ENCODE measurements at places on chromosomes 6 and 20.

DNA sequence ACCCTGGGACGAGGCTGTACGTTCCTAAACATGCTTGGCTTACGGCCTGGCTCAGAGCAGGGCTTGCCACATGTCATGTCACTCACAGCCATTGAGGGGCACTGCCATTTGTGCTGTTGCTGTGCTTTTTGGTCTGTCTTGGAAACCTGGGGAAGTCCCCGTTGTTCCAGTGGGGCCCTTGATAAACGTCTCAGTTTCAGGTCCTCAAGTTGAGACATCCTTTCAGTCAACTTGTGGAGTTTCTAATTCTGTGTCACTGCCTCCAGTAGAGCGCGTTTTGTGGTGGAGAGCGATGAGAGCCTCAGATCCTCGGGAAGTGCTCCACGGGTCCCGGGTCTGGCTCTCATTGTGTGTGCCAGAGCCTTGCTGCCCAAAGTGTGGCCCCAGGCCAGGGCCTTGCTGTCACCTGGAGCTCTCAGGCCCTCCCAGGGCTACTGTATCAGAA lies 43.0 kb upstream of the CCR6 start:
- no peak for DNase-seq

GRCh38 chr6:2767657-2768524 lies 2.7 kb downstream of the WRNIP1 start:
- no peak for DNase-seq

GRCh38 chr6:139698526-139699176 lies 324.2 kb upstream of the CITED2 start:
- no peak for DNase-seq

GRCh38 chr6:149031859-149032598 lies 285.2 kb downstream of the UST start:
- no peak for DNase-seq

GRCh38 chr6:142903812-142904211 lies 41.2 kb downstream of the HIVEP2 start:
- no peak for DNase-seq

DNA sequence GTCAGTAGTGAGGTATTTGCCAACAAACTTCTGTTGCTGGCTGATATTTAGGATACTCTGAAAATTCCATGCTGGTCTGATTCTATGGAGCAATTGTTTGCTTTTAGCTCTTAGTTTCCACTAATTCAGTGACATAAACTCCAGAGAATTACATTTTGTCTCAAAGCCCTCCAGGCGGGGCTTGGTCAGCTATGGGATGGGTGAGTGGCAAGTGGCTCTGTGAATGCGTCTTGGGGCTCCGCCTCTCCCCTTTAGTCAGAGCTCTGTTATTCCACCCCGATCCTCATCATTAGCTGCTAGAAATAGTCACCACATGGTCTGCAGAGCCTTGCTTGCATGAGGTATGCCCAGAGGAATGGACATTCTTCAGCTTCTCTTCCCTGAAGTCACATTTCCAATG lies 540.6 kb downstream of the QKI start:
- DNase-seq: no peak

- no peak for DNase-seq
Observed at GRCh38 chr6:57297505-57297904, 19.9 kb upstream of the PRIM2 start.

- no peak for DNase-seq
Observed at GRCh38 chr20:24742436-24742835, 206.6 kb upstream of the CST7 start.
